ENCODE measurements at places on chromosomes 1 and 21.

DNA sequence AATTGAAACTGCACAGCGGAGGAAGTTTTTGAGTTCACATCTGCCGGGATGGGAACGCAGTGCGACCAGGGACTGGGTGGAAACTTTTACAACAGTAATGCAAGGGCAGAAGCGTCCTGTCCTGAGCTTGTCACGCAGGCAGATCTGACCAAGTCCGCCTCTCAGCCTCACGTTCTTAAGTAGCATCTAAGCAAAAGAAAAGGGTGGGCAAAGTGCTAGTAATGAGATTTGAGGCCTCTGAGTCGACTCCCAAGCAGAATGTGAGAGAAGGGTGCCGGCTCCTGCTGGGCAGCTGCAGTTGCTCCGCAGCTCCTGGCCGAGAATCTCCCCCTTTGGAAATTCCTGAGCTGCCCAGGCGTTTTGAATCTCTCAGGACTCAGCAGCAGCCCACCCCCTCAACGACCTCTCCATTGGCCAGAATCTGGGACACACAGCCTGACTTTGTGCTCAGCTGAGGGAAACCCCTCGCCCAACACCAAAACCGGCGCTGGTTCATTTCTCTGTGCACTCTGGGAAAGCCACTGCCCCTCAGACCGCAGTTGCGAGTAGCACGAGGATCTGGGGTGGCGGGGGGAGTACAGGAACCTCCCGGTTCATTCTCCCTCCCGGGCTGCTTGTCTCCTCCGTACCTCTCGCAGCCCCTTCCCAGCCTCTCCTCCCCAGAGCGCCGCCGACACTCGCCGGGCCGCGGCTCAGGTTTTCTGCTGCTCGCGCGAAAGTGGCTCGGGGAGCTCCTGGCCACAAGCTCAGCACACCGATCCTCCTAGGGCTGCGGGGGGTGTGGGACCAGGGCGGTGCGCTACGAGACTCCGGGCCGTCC, 913 bp upstream of the S1PR1 start:
- no peak for DNase-seq

- no peak for DNase-seq
Observed at GRCh38 chr1:103144681-103145080, 36.4 kb upstream of the COL11A1 start.

GRCh38 chr21:32412162-32413014, at the start of gene EVA1C:
Gene EVA1C (plus strand): TSS chr21:32412706. CDS start chr21:32412854, 148 bp downstream.
- DNase-seq: no peak

DNA sequence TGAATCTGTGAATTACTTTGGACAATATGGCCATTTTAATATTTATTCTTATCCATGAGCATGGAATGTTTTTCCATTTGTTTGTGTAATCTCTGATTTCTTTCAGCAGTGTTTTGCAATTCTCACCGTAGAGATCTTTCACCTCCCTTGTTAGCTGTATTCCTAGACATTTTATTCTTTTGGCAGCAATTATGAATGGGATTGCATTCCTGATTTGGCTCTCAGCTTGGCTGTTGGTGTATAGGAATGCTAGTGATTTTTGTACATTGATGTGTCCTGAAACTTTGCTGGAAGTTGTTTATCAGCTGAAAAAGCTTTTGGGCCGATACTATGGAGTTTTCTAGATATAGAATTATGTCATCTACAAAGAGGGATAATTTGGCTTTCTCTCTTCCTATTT, 44.2 kb upstream of the NEGR1 start:
- DNase-seq: no peak

DNA sequence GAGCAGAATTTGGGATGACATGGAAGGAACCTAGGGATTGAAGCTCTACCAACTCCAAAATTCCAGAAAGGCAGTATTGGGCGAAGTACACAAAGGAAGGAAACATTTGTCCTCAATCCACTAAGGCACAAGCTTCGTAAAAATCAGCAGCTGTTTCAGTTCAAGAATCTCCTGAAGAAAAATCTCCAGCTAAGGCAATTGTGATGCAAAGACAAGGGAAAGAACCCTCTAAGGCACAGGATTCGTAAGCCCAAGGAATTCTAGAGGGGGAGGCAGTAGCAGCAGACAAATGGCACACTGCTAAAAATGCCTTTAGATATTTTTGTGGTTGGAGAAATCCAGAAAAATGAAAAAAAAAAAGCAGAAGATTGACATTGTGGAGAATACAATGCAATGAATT, 64.5 kb upstream of the PLPPR5 start:
- no peak for DNase-seq

- DNase-seq: no peak
Observed at GRCh38 chr1:183806675-183807074, 1.8 kb downstream of the RGL1 start.

GRCh38 chr1:169925505-169926482, 32.1 kb upstream of the SCYL3 start:
- no peak for DNase-seq

- DNase-seq: peak; percentile 68
Observed at GRCh38 chr1:9825093-9826074, 1.6 kb upstream of the CLSTN1 start.

DNA sequence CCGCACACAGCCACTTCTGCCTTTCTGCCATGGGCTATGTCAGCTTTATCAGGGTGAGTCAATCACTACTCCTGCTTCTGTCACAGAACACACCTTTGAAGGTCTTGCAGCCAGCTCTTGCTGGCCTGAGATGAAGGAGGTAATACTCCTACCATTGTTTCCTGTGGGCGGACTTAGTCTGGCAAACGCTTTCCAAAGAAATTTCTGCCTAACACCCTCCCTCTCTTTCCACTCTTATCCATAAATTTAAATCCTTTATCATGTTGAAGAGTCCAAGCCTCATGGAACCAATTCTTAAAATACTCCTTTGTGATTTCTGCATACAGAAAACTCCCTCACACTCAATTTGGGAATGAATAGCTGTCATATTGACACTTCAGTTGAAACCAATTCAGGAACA, 633.1 kb upstream of the CHRM3 start:
- DNase-seq: no peak

GRCh38 chr1:160605205-160605604, 25.9 kb upstream of the CD84 start:
- no peak for DNase-seq

DNA sequence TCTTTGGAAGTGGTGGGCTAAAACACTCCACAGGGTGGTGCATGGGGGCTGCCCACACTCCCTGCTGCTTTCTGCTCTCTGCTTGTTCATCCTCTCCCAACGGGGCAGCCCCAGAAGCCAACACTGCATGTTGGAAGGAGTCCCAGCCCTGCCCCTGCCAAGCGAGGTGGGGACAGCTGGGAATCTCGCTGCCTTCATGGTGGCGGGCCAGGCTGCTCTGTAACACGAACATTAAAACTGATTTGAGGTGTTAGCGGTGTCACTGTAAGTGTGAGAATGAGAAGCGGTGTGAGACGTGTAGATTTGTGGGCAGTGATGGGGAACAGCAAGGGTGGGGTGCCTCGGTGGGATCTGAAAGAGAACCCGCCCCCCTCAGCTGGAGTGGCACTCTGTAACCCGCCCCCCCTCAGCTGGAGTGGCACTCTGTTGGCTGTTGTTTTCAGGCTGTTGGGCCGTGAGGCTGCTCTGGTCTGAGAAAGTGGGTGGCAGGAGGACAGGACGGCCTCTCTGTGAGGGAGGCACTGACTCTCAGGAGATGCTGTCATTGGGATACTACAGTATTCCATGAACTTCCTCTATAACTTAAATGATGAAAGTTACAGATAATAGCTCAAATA, 80.9 kb downstream of the PCBP3 start:
- DNase-seq: no peak

DNA sequence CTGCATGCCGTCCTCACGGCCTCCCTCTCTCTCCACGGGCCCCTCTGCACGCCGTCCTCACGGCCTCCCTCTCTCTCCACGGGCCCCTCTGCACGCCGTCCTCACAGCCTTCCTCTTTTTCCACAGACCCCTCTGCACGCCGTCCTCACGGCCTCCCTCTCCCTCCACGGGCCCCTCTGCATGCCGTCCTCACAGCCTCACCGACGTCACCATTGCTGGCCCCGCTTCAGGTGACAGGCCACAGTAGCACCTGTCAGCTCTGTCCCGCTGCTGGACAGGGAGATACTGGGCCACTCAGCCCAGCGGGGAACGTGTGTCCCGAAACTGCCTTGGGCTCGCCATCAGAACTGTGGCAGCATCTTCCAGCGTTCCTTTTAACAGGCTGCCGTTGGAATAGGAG, 82.8 kb upstream of the COL6A1 start:
- no peak for DNase-seq

DNA sequence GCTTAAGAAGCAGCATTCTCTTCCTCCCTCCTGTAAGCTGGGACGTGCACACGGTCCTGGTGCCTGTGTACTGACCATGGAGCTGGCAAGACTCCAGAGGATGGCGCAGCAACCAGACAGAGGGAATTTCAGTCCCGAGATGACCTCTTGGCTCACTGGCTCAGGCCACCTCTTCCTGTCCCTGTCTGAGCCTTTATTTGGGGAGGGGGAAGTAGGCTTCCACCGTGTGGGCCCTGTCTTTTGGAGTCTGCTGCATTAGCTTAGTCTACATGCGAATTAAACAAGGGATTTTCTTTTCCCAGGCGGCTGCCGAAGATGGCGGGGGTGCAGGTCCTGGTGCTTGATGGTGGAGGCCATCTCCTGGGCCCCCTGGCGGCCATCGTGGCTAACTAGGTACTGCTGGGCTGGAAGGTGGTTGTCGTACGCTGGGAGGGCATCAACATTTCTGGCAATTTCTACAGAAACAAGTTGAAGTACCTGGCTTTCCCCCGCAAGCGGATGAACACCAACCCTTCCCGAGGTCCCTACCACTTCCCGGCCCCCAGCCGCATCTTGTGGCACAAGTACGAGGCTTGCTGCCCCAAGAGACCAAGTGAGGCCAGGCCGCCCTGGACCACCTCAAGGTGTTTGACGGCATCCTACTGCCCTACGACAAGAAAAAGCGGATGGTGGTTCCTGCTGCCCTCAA, 10.2 kb downstream of the IL24 start:
- DNase-seq: no peak

- DNase-seq: no peak
Observed at GRCh38 chr1:217149791-217150190, 426.6 kb upstream of the ESRRG start.

DNA sequence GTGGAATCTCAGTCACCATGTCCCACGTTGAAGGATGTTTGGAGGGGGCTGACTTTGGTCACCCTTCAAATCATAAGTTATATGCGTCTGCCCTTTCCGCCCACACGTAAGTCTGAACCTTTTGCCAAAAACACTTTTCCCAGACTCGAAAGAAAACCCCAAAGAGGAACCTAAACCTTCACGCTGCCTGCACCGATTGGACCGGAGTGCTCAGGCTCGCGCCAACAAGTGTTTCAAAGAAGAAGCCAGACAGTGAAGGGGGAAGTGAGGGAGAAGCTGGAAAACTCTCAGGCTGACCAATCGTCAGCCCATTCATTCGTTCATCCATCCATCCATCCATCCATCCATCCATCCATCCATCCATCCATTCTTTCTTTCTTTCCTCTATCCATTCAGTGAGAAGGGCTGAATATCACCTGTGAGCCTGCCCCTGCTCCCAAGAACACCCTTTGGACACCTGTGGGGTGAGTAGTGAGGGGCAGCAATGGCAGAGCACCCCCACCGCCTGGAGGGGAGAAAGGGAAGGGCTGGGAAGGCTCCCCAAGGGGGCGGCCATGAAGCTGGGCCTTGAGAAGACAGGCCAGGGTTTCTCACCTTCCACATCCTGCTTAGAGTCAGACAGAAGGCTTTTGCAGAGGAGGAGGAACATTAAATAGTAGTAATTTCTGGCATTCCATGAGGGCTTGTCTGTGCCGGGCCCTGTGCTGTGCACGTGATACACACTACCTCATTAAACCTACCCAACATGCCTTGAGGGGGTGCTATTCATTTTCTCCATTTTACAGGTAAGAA, 27.1 kb upstream of the RUNX3 start:
- peak; percentile 70 for DNase-seq

DNA sequence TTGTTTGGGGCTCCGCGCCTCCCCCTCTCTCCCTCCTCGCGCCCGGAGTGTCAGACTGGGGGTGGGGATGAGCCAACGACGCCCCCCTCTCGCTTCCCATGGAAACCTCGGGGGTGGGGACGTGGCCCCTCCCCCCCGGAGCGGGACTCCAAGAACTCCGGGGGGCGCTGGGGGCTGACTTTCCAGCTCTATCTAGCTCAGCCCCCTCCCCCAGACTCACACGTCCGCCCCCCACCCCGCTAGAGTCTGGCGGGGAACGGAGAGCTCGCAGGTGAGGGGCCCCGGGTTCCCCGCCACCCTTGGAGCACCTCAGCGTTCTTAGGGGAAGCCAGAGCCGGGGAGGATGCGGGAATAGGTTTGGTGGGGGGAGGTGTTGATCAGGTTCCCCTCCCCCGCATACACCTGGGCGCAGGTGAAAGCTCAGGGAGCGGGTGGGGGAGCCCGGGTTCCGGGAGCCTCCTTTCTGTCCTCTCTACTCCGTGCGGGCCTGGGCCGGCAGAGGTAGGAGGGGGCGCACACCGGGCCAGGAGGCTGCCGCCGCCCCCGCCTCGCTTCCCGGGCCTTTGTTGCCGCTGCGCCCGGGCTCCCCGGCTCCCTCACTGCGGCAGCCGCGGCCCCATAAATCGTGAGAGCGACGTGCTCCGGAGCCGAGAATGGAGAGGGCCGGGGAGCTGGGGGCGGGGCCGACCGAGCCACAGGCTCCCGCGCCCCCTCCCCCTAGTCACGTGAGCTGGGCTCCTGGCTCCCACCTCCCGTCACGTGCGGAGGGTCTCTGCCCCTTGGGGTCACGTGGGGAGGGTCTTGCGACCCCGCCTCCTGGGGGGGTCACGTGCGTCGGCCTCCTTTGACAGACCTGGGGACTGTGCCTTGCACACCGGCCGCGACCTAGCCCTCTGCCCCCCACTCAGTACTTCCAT, 1.9 kb downstream of the EFNA3 start:
- no peak for DNase-seq

GRCh38 chr21:20644552-20644951, 353.7 kb upstream of the NCAM2 start:
- no peak for DNase-seq

- peak; percentile 2 for DNase-seq
Observed at GRCh38 chr1:55702064-55702463, 486.9 kb upstream of the USP24 start.

GRCh38 chr1:44849575-44850132, 6.6 kb upstream of the PTCH2 start:
- DNase-seq: no peak

- peak; percentile 15 for DNase-seq
Observed at GRCh38 chr1:8382051-8382505, 64.2 kb downstream of the SLC45A1 start.

- peak; percentile 1 for DNase-seq
Observed at GRCh38 chr1:105793536-105794146, 1262.8 kb upstream of the PRMT6 start.

DNA sequence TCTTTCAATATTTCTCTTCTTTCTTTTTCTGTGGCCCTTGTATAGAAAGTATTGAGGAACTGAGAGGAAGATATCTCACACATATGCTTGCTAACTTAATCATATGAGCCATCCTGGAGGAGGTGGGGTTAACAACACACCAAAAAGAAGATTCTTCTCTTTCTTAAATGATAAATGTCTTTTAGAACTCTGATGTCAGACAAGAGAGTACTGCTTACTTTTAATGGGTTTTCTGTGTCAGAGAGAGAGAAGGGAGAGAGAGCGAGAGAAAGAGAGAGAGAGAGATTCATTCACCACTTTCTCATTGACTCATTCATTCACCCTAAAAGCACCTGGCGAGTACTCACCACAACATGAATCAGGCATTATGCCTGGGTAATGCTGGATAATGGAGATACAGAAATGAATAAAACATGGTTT, 250.3 kb upstream of the SGIP1 start:
- no peak for DNase-seq

- DNase-seq: no peak
Observed at GRCh38 chr1:113479713-113480676, 89.7 kb downstream of the MAGI3 start.

Data from HL-60 (cell line).